Activated CD8-positive, alpha-beta memory T cell treated with anti-CD3 and anti-CD28 coated beads, Interleukin-2, amount 10 ng/mL, durations not matched to agents 7 days and 5 days (primary cell): ENCODE measurements at places on chromosomes 2 and 18.

DNA sequence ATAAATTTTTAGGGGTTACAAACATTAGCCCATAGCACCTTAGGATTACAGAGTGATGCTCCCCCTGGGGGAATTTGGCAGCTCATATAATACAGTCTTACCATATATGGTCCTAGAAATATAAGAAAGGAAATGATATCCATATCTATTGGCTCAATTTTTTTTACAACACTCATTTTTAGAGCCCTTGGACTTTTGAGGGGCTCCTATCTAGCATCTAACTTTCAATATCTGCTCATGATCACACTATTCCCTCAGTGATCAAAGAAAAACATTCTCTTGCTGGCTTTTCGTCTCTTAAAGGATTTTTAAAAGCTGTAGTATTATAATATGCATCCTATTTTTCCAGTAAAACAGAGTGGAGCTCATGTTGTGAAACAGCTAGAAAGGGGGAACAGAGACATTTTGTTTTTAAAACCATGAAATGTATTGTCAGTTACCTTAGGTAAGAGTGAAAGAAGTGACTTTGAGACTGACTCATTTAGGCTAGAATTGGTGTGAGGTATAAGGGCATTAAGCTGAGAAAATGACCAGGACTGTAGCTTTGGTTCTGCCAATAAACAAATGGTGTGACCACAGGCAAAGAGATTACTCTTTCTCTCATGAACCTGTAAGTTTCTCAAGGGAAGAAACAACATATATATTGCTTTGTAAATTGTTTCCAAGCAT is 65.8 kb downstream of the ALPK2 start:
- DNase-seq: no peak

- DNase-seq: no peak
Observed at GRCh38 chr18:45357686-45358470, 257.4 kb upstream of the SLC14A2 start.

- DNase-seq: no peak
Observed at GRCh38 chr18:38250971-38251370, 685.4 kb upstream of the CELF4 start.

DNA sequence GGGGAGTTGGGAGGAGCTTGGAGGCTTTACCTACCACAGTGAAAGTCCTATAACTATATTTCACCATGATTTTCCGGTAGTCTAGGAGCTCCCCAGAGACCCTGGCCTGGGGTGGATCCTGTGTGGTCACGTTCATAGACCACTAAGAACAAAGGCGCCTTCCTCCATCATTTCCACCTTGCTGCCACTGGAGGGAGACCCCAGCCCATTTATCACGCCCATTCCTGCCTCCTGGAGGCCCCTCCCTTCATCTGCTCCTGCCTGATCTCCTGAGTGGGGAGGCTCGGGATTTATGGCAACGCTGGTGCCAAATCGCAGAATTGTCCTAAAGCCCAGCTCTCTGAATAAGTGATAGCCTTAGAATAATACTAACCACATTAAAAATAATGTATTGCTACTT is 507.6 kb upstream of the SPHKAP start:
- no peak for DNase-seq

DNA sequence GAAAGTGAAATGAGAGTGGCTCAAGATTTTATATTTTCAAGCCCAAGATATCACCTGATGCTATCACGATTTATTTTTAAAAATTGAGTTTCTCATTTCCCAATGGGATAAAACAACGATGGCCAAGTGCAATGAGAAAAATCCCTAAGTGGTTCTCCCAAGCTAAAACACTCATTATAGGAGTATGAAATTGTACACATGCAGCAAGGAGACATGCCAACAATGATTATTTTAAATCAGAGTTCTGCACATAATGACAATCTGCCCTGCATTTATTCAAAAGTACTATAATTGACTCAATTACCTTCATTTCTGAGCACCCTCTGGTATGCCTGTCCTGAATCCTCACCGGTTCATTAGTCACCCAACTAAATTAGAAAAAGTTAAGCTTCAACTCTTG is 12.7 kb downstream of the CYTIP start:
- no peak for DNase-seq

DNA sequence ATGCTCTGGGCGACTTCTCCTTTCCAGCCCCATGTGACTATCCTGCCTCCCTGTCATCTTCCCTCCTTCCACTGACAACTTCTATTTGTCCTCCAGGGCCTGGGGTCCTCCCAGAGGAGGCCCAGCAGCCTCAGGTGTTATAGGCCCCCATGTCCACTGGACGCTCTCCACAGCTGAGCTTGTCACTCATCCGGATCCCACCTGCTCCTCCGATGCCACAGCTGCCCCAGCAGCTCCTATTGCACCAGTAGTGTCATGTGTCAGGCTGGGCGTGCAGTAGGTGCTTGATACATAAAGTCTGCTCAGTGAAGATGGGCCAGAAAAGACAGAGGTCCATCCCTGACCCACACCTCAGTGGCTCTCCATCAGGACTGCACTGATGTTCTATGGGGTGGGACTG is 305.7 kb upstream of the MYT1L start:
- no peak for DNase-seq

DNA sequence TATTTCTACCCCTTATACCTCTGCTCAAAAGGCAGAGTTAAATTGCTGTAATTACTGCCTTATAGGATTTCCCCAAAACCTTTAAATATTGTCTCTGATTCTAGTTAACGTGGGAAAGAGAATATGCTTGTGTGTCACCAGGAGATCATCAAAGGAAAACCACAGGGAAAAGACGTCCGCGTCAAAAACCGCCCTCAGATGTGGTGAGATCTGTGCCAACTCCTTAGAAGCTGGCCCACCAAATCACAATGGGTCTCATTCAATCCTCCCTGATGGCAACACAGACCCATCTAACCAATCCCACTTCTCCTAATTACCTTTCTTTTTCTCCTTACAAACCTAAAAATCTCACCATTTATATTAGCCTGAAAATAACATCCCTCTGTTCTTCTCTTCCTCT is 25.4 kb downstream of the VPS54 start:
- no peak for DNase-seq

DNA sequence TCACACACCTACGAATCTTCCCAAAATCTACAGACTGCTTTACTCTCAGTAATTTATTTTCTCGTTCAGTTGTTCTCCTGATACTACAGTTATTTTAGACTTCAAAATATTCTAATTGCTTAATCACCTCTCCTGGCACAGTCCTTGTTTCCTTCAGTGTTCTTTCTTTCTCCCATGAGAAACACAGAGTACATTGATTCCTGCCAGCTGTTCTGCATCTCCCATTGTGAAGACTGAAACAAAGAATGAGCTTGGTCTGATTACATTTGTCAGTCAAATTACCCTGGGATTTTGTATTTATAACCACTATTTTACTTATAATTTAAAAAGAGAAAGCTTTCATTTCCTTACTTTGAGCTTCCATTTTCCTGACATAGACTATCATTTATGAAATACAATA is 63.9 kb upstream of the TANK start:
- DNase-seq: no peak

- no peak for DNase-seq
Observed at GRCh38 chr18:44156776-44157335, 523.8 kb upstream of the SETBP1 start.

DNA sequence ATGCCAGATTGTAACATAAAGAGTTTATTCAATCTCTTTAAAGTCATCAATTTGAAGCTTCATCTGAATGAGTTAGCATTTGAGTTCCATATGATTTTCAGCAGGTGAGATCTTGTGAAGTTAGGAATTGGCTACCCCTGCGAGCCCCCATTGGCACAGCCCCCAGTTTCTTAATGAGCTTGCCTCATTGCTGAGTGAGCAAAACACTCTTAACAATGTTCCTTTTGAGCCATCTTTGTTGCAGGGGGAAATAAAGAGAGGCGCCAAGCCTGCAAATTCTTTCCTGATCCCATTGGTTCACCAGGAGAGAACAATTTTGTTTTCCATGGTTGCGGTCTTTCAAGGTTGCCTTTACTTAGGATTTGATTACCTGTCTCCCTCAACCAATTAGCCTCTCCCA is 18.7 kb downstream of the DPP10 start:
- DNase-seq: no peak

GRCh38 chr2:104938231-104938941 is 84.5 kb downstream of the POU3F3 start:
- no peak for DNase-seq

DNA sequence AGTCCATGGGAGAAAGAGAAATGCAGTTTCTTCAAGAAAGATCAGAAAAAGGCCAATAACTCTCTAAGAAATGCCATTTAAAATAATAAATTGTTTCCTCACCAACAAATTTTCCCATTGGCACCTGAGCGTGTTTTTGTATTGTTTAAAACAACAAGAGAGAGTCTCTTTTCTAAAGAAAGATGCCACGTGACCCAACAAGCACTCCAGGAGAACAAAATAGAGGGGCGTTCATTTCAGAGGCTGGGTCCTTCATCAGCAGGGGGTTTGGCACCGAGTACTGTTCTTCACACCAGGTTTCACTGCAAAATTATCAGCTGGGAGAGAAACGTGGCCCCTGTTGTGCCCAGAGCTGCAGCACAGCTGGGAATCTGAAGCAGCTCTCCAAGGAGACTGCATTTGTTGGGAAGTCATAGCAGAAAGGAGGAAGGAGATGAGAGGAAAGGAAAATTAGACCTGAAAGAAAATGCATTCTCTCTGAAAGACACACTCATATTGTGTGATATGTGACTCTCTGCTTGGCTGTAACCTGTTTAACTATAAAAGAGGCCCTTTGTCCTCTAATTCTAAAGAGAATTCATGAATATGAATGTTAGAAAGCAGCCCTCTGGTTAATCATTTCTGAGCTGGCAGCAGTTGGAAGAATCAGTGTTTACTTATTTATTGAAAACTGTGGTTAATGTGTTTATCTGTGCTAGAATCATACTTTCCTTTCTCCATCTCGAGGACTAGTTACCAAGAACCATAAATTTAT is 205.3 kb upstream of the CDH20 start:
- DNase-seq: no peak

- DNase-seq: no peak
Observed at GRCh38 chr18:56083097-56083521, 495.1 kb upstream of the TCF4 start.

DNA sequence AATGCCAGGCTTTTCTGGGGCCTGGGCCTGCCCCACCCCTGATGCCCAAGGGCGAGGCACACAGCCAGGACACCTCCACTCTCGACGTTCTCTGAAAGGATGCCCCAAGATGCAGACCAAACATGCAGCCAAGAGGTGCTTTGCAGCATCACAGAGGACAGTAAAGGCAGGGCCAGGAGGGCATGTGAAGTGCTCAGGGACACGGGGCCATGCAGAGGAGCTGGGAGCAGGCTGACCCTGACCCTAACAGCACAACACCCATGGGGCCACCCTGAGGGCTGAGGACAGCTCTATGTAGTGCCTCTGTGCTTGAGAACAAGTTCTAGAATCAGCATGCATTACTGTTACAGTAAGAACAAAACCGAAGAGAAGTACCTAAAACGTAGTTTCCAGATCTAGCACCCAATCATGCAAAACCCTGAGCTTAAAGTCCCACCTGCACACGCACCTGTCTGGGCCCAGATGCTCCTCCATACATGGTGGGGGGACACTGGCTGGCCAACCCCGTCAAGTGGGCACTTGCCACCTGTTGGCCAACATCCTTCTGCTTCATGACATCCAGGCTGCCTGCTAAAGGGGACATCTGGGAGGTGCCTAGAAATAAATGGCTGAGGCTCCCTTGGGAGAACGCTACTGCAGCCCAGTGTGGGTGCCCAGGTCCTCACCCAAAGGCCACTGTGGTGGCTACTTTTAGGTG is 15.4 kb downstream of the HS6ST1 start:
- DNase-seq: no peak

DNA sequence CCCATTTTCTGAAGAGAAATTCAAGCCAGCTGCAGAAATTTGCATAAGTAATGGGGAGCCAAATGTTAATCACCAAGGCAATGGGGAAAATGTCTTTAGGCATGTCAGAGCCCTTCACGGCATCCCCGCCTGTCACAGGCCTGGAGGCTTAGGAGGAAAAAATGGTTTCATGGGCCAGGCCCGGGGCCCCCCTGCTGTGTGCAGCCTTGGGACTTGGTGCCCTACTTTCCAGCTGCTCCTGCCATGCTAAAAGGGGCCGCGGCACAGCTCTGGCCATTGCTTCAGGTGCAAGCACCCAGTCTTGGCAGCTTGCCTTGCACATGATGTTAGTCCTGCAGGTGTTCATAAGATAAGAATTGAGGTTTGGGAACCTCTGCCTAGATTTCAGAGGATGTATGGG is 1235.7 kb downstream of the DPP10 start:
- no peak for DNase-seq

DNA sequence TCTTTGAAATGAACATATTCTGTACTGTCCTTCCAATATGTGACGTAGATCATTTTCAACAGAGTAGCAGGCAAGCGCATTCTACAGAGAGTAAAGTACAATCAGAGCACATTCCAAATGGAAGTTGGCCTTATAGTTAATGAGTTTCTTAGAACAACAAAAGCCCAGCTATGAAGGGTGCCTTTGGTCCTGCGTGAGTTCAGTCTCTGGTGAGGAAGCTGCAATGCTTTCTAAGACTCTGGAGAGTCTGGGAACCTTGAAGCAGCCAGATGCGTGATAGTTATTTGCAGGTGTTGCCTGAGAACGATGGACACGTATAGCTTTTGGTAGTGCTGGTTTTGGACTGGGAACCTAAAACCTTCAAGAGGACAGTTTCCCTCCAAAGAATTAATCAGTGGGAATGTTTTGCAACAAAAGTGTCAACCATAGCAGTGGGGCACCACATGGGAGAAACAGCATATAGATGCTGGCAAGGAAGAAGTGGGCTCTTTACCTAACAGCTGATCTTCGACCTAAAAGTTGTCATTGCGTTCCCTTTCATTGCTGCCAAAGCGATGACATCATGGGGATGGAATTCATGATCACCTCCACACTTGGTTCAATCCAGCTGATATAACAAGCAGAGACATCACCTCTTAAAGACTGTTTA is 9.3 kb upstream of the SNORC start:
- DNase-seq: no peak

DNA sequence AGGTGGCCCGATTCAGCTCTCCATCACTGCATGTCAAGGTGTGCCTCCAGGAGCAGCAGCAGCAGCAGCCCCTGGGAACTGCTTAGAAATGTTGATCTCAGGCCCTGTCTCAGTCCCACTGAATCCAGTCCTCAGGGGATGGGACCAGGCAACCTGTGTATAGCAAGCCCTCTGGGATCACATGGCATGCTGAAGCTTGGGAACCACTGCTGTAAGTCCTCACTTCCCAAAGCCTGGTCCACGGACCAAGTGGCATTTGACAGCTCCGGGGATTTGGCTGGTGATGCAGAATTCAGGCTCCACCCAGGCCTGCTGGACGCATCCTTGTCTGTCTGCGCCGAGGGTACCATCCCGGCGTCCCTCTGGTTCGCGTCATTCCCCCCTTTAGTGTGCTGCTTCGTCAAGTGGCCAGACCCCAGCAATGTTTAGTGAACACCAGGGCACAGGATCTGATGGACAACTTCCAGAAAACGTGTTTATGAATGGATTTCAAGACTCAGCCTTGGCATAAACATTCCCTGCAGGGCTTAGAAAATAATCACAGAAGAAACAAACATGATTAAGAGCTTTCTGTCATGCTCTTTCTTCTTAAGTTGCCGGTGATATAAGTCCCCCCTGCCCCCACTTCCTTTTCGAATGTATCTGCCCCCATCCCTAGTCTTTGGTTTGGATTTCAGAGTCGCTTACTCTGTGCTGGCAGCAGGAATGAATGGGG is 234.0 kb downstream of the GBX2 start:
- no peak for DNase-seq
